ENCODE measurements at places on chromosomes 12 and 14.

GRCh38 chr12:79848339-79848738 is 86.6 kb downstream of the PPP1R12A start:
- no peak for DNase-seq

DNA sequence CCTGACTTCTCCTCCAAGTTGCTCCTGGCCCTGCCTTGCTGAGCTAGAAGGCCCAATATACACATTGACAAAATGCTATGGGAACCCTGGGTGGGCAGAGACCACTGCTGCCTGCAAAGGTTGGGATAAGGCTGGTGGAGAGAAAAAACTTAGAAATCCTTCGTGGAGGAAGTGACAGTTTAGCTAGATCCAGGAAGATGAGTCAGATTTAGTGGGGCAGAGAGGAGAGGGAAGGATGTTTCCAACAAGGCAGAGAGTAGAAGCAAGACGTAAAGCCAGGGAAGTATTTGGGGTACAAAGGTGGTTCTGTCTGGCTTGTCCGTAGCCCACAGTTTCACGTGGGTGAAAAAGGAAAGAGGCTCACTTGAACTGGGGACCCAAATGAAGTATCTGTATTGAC is 69.0 kb upstream of the CLMN start:
- no peak for DNase-seq

DNA sequence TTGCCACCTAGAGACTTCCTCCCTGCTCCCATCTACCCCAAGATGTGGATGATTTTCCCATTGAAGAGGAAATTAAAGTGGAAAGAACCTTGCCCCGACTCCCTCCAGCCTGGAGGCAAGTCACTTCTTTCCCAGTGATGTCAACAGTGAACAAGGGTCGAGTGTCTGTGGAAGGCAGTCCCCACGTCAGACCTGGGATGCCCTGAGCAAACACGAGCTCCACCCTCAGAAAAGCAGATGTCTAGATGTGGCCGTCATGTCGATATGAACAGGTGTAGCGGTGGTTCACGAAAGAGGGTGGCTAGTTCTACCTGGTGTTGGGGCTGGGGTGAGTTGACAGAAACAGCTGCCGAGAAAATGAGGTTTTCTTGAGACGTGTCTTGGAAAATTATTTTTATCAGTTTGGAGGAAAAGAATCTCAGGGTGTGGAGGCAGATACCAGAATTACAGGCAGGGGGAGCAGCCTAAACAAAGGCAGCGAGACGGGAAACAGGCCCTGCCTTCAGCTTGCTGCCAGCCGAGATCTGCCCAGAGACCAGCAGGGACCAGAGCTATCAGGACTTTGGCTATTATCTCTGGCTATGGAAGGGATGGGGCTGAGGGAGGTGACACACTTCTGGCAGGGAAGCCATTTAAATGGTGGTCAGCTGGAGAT is 25.9 kb downstream of the SYNDIG1L start:
- no peak for DNase-seq

GRCh38 chr12:62279961-62280360 is 19.8 kb downstream of the USP15 start:
- no peak for DNase-seq

DNA sequence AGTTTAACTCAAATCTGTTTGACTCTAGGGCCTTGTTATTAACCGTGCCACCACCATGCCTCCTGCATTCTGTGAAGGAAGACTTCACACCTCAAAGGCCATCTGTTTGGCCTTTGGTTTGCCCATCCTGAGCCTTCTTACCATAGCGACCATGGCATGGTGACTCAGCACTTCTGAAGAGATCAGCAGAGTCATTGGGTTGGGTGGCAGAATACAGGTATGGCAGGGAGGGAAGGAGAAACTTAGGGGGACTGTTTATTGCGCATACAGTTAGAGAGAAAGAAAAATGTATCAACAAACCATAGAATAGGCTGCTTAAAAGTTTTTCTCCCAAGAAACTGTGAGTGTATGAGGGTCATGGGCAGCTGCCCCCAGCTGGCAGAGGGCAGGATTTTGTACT is 49.2 kb downstream of the DAD1 start:
- DNase-seq, result no peak

DNA sequence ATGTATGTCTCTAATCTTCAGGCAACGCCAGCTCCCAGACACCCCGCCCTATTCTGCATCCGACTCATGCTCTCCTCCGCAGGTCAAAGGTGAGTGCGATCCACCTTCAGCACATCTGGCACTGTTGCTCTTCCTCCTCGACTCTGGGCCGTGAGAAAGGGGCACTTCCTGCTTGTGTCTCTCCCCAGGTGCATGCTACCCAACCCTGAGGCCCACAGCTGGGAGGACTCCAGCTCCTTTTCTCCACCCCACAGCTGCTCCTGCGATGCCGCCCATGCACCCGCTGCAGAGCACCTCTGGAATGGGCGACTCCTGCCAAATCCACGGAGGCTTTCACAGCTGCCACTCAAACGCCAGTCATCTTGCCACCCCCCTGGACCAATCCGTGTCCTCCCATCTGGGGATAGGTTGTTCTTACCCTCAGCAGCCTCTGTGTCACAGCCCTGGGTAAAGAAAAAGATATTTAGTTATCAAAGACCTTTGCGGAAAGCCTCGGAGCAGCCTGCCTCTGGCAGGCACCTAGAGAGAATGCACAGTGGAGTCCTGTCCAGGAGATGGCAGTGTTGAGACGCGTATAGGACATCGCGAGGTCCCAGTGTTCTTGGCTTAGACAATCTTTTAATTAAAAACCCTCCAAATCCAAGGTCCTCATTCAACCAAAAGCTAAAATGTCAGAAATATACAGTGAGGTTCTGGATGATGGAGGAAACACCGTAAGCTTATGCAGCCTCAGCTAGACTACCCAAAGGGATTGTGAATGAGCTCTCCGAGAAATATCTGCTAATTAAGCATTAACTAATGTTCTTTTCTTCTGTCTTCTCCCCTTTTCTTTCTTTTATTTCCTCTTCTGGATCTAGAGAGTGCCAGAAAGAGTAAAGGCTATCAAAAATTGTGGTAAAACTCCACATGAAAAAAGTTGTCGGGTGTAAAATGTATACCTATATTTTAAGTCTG is 54.3 kb downstream of the MYRFL start:
- peak; percentile 75 for DNase-seq

DNA sequence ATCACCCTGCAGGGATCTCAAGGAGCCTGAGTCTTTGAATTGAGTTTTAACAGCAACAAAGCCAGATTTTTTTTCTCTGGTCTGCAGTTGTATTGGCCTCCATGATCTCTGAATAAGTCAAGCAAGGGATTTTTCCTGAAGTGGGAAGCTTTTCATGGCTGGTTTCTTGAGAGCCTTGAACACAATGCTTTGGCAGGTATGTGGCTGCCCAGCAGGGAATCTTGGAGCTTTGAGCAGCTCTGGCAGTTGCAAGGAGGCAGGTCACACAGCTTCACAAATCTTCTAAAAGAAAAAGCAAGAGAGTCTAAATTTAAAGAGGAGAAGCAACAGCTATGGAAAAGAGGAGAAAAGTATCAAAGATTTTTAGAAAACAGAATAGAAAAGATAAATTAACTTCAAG is 60.1 kb downstream of the RPS29 start:
- no peak for DNase-seq

DNA sequence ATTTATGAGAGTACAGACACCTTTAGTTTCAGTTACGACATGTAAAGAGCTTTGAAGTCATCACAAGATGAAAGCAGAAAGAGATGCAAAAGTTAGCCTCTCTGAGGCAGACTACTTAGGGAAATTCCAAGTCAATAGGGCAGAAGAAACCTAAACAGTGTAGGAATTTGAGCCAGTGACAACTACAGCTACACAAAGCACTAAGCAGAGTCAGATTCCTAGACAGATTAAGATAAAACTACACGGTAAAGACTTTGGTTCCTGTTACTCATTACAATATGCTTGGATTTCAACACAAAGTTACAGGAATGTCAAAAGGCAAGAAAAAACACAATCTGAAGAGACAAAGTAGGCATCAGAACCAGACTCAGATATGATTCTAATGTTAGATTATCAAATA is 1302.3 kb downstream of the FSCB start:
- no peak for DNase-seq

DNA sequence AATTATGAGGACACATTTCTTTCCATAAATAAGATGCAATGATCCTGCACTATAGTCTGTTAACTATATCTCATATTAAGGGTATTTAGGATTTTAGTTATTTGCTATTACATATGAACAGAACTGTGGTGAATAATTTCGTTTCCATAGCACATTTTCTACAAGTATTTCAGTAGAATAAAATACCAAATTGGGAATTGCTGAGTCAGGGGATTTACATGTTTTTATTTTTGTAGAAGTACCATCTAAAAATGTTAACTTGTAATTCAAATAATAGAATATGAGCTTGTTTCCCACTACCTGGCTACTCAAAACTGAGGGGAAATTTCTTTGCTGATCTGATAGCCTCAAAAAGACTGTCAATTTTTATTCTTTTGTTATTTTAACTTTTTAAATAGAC is 124.1 kb downstream of the SCAF11 start:
- DNase-seq, result no peak

DNA sequence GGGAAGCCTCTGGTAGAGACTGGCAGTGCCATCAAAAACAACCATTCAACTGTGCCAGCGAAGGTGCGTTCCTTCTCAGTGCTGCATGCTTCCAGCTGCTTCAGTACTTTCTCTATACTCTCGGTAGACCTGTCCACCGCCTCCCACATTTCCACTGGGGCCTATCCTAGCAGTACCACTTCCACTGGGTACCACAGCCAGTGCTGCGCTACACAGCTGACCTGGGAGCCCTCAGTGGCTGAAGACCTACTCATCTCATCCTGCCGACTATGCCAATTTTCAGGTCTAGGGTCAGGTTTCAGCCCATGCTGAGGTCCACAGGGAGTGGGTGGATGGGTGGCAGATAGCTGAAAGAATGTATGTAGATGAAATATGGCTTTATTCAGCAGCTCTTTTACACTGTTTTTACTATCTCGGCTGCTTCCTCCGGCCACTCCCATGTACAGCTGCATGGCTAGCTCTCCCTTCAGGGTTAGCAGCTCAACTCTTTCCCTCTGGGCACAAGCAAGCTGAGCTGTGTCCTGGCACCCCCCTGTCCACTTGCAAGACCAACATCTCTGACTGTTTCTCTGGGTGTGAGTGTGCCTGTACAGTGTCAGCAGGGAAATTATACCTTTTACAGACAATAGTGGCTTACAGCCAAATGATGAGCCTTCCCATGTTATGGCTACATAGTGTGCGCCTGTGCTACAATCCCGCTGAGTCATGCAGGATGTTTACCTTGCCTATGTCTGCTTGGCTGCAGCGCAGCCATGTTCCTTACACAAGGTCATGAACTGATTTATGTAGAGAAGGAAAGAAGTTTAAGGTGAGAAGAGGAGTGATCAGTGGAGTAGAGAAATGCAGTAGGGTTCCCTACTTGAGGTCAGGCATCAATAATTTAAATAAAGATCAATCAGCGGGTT is 125.7 kb upstream of the DDHD1 start:
- DNase-seq, result no peak

GRCh38 chr12:93994721-93995120 is 153.7 kb upstream of the PLXNC1 start:
- no peak for DNase-seq

GRCh38 chr12:58361056-58361455 is 419.7 kb downstream of the ATP23 start:
- DNase-seq, result no peak

DNA sequence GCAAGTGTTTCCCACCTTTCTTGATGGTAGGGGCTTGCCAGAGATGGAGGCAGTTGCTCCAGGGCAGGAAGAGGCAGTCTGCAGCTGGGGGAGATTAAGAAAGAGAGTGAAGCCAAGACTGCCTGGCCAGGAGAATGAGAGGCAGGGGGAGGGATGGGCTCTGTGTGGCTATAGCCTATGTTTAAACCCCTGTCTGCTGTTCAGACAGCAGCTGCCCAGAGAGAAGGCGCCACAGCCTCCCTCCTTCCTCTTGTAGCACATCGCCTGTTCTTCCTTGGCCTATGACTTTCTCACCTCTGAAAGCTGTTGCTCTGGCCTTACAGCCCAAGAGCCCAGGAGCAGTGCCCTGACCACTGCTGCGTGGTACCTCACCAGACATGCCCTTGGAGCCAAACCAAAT is 61.7 kb downstream of the EMP1 start:
- no peak for DNase-seq

GRCh38 chr14:29810682-29811081 is 117.0 kb downstream of the PRKD1 start:
- no peak for DNase-seq

GRCh38 chr14:59998564-59998963 is 78.6 kb downstream of the LRRC9 start:
- no peak for DNase-seq

GRCh38 chr12:15540005-15540404 is 217.7 kb downstream of the PTPRO start:
- no peak for DNase-seq

- no peak for DNase-seq
Measured at GRCh38 chr12:68673788-68674187, 13.0 kb upstream of the NUP107 start.

DNA sequence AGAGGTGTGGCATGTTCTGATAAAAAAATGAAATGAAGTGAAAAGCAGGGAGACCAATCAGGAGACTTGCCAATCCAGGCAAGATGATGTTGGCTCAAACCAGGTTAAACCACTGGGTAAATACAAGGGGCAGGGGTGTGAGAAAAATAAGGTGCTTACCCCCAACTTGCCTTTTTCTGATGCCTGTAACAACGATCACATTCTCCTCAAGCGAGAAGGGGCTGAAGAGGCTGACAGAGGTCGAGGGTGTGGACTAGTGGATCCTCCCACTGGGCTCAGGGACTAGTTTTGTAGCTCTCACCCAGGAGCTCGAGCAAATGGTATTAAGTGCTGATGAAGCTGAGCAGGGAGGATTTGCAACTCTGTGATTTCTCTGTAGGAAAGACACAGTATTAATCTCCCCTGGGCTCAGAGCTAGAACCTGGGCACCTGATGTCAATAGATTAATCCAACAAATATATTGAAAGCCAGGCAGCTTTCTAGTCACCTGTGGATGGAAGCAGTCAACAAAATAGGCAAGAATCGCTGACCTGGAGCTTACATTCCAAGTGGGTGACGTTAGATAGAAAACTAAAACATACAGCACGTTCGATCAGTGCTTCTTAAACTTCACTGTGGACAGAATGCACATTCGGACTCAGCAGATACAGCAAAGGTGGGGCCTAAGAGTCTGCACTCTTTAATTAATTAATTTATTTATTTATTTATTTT is 15.2 kb upstream of the EAPP start:
- no peak for DNase-seq

DNA sequence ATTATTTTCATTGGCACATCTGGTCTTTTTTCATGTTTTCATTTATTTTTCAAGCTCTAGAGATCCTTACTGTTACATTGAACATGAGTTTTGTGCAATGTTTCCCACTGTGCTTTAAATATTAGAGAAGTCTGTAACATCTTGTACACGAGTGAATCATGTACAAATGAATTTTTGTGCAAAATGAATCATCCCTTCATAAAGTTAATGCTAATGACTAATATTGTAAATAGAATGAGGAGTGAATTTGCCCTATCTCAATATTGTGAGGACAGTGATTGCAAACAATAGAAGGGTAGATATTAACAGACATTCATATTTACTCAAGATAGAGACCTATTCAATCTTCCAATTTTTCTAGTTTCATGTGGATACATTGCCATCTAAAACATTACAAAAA is 463.3 kb upstream of the FOXG1 start:
- no peak for DNase-seq
